Fibroblast of skin of right quadriceps (primary cell): ENCODE measurements at places on chromosomes 2 and 18.
A peak's percentile ranks its signal among the peaks of the same experiment; 100 is the strongest.

GRCh38 chr18:74204526-74205152 is 56.3 kb downstream of the TIMM21 start:
- peak; percentile 12 for DNase-seq

DNA sequence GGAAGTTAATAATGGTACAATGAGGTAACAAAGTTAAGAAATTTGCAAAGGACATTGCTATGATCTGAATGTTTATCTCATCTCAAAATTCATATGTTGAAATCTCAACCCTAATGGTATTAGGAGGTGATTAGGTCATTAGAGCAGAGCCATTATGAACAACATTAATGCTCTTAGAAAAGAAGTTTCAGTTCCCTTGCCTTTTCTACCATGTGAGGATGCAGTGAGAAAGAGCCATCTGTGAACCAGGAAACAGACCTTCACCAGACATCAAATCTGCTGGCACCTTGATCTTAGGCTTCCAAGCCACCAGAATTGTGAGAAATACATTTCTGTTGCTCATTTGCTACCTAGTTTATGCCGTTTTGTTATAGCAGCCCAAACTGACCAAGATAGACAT is 757.6 kb downstream of the NR4A2 start:
- no peak for DNase-seq

GRCh38 chr2:242024751-242025355 is 155.3 kb downstream of the RTP5 start:
- no peak for DNase-seq

DNA sequence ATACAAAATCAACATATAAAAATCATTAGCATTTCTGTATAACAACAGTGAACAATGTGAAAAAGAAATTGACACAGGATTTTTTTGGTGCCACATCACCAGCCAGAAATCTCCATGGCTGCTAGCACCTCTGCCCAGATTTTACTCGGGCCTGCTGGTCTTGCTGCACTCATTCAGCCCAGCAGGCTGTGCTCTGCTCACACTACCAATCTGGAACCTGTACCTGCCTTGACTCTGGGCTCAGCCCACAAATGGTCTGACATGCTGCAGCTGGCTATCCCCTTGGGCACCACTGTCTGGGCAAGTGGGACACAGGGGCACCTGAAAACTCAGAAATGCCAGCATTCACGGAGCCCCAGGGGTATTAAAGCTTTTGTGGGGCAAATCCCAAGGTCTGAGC is 392.5 kb upstream of the NRXN1 start:
- DNase-seq, result peak; percentile 1

- DNase-seq, result peak; percentile 58
Measured at GRCh38 chr2:216696751-216697560, 1.6 kb upstream of the IGFBP5 start.
